ENCODE measurements at places on chromosomes 6 and 20.
A peak's percentile ranks its signal among the peaks of the same experiment; 100 is the strongest.

DNA sequence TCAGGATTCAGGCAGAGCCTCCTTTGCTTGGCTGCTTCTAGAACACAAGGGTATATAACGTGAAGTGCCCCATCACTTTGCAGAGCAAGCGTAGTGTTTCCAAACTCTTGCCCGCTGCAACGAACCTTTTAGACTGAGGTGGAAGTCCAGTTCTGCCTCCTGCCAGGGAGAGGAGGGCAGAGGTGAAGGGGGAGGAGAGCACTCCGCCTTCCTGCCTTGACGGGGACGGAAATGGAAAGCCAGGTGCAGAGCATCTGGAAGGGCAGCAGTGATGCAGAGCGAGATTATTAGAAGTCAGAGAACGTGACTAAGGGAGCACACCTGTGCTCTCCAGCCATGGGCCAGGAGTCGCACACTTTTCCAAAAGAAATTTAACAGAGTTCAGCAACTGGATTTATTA is 63.4 kb downstream of the RREB1 start:
- DNase-seq: no peak

- DNase-seq: no peak
Measured at GRCh38 chr6:92810913-92811312, 608.4 kb downstream of the EPHA7 start.

DNA sequence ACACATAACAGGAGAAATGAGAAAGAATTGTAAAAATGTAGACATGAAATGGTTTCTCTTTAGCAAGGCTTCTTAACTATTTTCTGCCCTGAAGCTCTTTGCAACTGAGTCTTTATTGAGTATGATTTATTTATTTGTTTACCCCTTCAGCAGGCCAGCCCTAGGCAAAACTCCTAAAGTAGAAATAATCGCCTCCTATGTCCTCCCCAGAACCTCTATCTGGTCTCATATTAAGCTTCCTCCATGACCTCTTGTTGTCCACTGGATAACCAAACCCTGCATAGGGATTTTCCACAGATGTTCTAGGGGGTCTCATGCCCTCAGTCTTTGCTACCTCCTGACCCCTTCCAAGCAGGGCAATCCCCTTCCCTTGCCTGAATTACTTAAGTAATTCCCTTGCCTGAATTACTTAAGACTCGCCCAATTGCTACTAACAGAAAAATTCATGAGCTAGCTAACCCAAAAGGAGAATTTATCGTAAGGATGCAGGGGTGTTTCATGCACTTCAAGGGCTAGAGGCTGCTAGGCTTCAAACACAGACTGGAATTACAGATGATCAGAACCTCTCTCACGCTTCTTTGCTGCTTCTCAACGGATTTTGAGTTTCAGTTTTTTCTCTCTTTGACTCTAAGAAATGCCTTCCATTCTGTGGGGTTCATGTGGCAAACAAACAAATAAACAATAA is 425.9 kb upstream of the RNF217 start:
- DNase-seq: no peak

DNA sequence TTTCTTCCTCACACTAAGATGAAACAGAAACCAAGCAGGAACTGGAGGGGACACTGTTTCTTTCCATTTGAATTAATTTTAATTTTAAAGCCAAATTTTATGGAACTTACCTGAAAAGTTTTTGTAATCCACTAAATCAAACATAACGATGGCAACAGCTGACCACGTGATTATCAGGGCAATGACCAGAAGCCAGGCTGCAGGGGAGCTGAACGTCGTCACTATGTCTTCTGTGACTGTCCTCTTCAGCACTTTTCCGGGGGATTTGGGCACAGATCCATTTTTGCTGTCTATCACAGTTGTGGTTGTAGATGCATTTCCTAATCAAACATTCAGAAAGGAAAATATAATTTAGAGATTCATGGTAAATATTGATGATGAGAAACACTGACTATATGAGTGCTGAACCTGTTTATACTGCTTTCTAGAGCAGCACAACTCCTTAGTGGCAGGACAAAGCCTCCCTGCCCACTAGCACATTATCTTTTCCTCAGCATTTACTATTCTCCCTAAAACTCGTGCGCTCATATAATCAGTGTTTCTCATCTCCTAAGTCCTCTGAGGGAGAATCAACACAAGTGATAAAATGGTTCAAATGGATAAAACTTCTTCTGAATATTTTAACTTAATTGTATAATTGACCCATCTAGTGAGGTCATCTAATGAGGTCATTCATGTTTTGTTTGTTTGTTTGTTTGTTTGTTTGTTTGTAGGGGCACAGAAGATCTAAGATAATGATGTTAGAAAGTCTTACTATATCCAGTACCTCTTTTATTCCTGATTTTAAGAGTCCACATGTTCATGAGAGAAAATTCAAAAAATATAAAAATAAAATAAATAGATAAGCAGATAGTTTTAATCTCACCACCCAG is 65.7 kb downstream of the TRDN start:
- no peak for DNase-seq

- DNase-seq: no peak
Measured at GRCh38 chr6:135722679-135723078, 128.8 kb upstream of the PDE7B start.

- no peak for DNase-seq
Measured at GRCh38 chr6:219641-220198, 72.6 kb upstream of the DUSP22 start.

DNA sequence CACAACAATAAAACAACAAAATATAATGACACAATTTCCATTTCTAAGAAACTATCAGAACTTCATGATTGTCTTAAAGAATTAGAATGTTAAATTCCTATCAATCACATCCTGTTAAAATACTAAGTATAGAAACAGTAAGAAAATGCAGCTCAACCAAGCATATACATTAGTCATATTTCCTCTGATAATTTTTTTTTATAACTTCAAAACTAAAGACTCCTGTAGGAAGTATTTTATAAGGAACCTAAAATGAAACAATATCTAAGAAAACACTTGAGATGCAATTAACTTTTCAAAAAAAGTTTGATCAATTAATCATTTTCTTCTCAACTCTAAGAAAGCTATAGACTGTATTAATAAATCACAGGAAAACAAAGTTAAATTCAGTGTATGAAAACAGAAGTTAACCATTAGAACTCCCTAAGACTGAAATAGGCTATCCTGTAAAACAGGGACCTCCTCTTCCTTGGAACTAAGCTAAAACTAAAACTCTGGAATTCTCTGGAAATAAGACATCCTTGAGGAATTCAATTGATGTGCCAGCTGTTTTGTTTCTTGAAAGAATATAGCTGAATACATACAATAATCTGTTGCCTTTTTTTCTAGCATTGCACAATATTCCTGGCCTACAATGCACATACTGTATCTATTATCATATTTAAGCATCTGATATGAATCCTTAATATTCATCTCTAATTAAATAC is 19.8 kb downstream of the FKBP5 start:
- DNase-seq: no peak

GRCh38 chr6:163897030-163897429 is 482.5 kb downstream of the QKI start:
- DNase-seq: no peak

- DNase-seq: no peak
Measured at GRCh38 chr20:40565001-40565681, 123.9 kb downstream of the MAFB start.

DNA sequence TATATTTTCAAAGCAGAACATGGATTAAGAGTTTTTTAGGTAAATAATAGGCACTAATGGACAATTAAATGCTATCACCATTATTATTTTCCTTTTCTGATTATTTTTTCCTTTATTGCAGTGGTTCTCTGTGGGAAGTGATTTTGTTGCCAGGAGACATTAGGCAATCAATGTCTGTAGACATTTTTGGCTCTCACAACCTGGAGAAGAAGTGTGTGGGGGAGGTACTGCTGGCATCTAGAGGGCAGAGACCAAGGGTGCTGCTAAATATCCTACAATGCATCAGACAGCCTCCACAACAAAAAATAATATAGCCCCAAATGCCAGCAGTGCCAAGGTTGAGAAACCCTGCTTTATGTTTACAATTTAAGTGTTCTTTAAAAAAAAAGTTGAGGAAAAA is 8.3 kb downstream of the IFNGR1 start:
- no peak for DNase-seq

DNA sequence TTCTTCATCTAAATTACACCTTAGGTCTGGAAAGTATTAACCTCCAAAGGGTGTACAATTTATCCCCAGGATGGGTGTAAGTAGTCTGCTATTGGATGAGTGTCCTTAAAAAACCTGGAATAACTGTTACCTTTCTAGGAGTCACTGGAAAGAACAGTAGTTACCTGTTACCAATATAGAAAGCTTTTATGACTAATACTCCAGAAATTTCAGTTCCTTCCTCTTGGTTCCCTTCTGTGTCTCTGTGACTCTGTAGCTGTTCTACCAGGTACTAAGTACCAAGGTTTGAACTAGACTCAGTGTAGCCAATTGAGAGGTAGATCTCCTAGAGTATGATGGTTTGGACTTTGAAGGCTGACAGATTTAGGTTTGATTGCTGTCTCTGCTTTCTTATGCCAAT is 47.0 kb upstream of the TBX18 start:
- DNase-seq: no peak

DNA sequence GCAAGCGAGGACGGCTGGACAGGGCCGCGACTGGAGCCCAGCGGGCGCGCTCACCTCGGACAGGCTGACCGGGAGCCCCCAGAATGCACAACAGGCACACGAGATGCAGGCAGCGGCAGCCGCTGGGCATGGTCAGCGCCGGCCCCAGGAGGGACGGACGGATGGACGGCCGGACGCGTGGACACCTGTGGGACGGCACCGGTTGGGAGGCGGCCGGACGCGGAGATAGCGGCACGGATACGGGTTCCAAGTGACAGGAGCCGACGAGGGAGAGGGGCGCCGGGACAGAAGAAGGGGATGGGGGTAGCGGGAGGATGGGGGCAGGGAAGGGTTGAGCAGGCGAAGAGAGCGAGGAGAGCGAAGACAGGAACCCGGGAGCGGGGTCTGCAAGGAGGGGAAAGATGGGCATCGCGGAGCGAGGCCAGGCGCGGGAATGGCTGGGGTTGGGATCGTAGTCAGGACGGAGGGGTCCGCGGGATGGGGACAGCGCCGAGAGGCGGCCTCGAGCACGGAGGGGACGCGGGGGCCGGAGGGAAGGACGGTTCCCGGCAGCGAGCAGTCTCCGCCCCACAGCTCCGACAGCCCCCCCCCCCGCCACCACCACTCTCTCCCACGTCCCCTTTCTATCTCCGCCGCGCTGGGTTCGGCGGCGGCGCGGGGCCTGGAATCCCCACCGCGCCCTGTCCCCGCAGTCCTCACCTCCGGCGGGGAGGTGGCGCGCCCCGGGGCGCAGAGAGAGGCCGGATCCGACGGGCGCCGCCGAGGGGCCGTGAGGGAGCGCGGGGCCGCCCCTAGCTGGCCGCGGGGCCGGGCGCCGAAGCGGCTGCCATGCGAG is 435 bp downstream of the DLK2 start:
- DNase-seq: peak; percentile 27

GRCh38 chr6:139699911-139700310 is 325.5 kb upstream of the CITED2 start:
- no peak for DNase-seq

GRCh38 chr6:157688960-157689599 is 134.0 kb upstream of the SNX9 start:
- no peak for DNase-seq

GRCh38 chr6:46015119-46015968 is at the start of gene CLIC5:
Gene CLIC5, minus strand, starts transcription at chr6:46015860. Its CDS starts 318 bp downstream, at chr6:46015542.
- peak; percentile 8 for DNase-seq

DNA sequence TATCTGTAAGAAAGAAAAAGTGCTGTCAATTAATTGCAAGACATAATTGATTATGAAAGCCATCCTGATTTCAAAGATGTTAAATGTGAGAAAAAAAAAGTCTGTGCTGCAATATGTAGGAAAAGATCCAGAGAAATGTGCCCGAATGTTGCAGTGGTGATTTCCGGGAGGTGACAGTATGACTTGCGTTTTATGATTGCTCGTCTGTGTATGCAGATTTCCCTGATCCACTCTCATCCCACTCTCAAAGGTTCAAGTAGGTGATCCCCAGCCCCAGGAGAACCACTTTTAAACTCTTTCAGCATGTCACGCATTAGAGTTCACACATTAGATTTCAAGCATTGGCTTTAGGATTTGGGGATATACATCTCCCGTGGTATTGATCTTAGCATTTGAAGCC is 57.8 kb downstream of the TPD52L1 start:
- no peak for DNase-seq

- DNase-seq: no peak
Measured at GRCh38 chr6:106939848-106940247, 34.7 kb downstream of the CD24 start.

- DNase-seq: no peak
Measured at GRCh38 chr6:151240791-151241642, 1.2 kb downstream of the AKAP12 start.

GRCh38 chr6:81820980-81821379 is 68.5 kb upstream of the TENT5A start:
- DNase-seq: no peak

DNA sequence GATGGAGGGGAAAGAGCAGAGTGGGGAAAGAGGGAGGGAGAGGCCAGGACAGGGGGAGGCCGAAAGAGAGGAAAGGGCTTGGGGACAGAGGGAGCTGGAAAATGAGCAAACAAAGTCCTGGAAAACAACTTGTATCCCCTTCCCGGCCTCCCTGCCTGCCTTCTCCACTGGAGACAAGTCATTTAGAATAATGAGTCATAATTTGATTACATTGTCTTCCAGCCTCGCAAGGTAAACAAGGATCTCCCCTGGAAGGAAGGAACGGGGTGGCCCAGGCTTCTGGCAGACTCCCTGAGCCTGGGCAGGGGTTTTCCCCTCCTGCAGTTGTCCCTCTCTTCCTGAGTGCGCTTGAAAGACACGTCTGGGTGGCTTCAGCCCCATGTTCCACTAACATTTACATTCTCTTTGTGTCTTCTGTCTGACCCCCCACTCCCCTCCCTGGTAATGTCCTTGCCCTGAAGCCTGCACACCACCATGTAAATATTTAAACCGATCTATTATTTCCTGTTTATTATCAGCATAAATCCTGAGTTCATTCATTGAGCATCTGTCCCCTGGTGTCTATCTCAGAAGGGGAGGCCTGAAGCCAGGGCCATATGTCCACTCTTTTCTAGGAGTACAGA is 12.1 kb upstream of the MRPS18A start:
- DNase-seq: no peak

- no peak for DNase-seq
Measured at GRCh38 chr6:111813237-111813636, 60.0 kb downstream of the FYN start.

DNA sequence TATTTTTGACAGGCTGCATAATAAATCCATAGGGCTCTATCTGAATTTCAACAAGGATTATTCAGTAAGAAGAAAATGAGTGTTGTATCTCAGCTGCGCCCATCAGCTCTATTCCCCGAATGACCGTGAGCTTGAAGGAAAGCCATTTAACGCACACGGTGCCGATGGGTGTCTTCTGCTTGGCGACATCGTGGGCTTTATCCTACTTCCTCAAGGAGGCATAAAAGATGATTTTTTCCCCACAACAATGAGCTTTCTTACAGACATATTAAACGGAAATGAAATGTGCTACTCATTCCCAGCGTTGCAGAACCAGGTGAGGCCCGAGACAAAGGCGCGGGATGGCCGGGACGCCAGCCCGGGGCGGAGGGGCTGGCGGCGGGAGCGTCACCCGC is 710 bp downstream of the DYNLT1 start:
- no peak for DNase-seq

- DNase-seq: no peak
Measured at GRCh38 chr20:31260326-31260932, 3.0 kb downstream of the DEFB115 start.

GRCh38 chr20:59458645-59459044 is 145.7 kb upstream of the PHACTR3 start:
- no peak for DNase-seq

- no peak for DNase-seq
Measured at GRCh38 chr6:13479971-13480434, 7.4 kb downstream of the GFOD1 start.

- no peak for DNase-seq
Measured at GRCh38 chr20:53833333-53834061, 236.9 kb downstream of the BCAS1 start.

- no peak for DNase-seq
Measured at GRCh38 chr20:47785854-47786764, 828 bp upstream of the SULF2 start.
